ENCODE measurements at places on chromosomes 5 and 9.

DNA sequence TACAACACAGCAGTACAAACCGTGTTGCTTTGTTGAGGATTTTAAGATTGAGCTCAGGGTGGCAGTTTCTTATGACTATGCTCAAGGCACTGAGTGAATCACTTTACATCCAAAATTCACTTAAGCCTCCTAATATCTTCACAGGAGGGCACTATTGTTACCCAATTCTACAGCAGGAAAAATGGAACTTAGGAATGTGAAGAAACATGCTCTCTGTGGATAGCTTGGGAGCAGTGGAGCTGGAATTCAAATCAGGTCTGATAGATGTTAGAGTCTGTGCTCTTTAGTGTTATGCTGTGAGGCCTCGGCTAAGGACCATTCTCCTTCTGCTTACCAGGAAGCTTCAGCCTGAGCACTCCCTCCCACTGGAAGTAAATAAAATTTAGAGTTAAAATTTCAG is 18.7 kb upstream of the HMHB1 start:
- no peak for DNase-seq

DNA sequence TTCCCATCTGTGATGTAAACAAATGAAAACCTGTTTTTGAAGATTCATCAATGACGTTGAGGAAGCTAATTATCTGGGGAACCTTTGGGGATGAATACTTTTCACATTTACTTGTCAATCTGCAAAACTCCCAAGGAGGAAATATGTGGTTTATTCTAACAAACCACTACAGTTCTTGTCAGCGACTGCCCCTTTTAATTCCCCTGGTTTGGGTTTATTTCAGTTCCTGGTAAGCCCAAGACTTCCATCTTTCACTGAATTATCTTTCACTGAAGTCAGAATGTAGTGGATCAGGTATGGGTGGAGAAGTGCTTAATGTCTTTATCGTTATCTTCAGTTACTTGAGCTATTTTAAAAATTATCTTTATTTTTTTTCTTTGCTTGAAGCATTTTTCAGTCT is 40.2 kb downstream of the TLR4 start:
- no peak for DNase-seq

GRCh38 chr9:71571186-71571585 is 197.1 kb downstream of the CEMIP2 start:
- DNase-seq, result no peak

DNA sequence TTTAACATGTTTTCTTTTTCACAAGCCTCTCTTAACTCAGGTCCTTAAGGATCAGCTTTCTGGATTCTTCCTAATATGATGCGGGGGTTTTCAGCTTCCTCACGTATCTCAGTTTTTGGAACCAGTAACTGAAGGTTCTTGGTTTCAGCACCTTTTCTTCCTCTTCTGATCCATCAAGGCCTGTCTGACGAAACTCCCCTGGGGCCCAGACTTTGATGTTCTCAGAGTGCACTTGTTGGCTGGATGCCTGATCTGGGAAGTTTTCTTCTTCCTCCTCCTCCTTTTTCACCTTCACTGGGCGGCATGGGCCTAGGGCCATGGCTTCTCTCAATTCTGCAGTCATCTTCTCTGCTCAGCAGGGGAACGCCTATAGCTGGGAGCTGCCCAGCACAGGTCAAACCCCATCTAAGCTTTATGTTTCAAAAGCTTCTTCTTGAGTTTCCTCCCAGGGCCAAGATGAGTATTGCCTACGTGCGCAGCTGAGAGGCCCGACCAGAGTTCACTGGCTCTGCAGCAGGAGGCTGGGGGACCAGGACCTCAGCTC is 44.8 kb downstream of the GHR start:
- DNase-seq, result no peak

- DNase-seq, result no peak
Observed at GRCh38 chr5:170103447-170103846, 2.2 kb upstream of the FOXI1 start.

DNA sequence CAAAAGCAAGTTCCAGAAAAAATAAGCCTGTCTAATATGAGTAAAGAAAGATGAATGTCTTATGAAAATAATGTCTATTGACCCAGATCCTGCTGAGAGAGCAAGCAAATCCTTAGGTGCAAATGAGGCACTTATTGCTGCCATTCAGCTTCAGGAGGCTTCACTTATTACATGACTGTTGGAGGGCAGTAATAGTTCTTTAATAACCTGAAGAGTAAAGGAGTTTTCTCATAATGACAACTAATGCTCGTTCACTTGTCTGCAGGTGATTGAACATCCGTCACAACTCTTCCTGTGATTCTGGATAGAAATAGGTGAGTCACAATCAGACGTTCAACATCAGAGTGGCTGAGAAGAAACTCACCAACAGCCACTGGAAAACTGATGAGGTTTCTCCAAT is 58.3 kb downstream of the SPOCK1 start:
- DNase-seq, result no peak

DNA sequence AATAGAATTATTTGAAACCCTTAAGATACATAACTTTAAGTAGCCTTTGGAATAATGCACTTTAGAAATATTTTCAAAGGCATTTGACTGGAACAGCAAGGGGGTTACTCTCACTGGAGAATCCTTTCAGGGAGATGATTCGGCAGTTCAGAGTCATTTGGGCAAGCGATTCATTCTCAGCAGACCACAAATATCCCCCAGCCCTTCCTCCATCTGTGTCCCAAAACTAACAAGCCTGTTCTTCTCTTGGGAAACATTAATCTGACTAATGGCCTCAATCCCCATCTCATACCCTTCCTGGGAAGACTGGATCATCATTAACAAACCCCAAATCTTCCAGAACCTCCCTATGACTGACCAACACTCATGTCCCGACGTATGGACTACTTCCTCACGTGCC is 65.8 kb upstream of the S1PR3 start:
- no peak for DNase-seq

Data from GM12892 (cell line).